Hypothalamus (tissue), 51 donors: ENCODE measurements at places on chromosomes 2 and 18.

DNA sequence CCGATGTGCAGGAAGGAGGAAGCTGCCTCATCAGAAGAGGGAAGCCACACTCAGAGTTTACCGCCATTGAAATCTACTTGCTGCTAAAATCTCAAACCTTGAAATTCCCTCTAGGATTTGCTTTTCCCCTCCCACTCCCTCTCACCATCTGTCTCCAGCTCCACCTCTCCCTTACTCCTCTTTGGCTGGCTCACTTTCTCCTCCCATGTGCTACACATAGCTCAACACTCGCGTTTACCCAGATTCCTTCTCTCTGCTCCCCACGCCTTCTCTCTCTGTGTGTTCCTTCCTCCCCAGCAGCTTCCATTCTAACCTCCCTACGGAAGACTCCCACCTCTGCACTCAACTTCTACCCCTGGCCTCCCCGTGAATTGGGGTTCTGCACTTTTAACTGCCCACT is 143.1 kb downstream of the DNER start:
- DNase-seq = no peak

- DNase-seq = no peak
Observed at GRCh38 chr18:31563778-31564177, 27.9 kb upstream of the TTR start.

- no peak for DNase-seq
Observed at GRCh38 chr18:22564036-22564435, 146.3 kb upstream of the CTAGE1 start.

- DNase-seq = no peak
Observed at GRCh38 chr2:44748-45341, 1.5 kb downstream of the FAM110C start.

DNA sequence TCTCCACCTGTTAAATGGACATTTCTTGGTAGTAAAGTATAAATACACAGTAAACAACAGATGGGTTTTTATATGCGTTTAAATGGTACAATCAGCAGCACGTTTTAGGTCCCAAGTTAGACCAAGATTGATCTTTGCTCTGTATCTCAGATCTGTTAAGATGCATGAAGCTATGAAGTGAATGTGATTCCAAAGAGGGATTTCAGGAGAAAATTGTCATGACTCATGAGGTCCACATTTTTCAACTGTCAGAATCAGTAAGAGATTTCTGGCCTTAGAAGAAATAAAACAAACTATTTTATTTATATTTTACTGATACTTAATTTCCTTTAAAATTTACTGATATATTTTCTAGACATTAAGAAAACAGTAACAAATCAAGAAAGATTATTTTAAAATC is 142.7 kb downstream of the EML6 start:
- DNase-seq = no peak

DNA sequence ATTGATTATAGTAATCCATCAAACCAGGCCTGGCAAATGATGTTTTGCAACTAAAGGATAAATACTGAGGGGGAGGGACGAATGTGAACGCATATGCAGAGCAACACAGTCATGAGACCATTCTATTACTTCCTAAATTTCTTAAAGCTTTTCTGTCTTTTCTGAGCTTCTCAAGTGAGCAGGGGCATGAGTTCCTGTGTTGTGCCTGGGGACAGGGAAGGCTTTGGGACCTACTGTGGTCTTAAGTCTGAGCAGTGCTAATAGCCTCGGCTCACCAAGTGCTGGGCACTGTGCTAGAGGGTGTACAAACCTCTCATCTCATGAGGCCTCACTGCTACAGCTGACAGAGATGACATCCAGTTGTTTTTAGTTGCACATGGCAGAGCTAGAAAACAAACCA is 182.4 kb downstream of the NEDD4L start:
- no peak for DNase-seq

- DNase-seq = no peak
Observed at GRCh38 chr18:43596105-43596712, 318.9 kb upstream of the SYT4 start.

- no peak for DNase-seq
Observed at GRCh38 chr2:227623226-227623625, 5.9 kb downstream of the SCYGR4 start.

- no peak for DNase-seq
Observed at GRCh38 chr18:61856678-61857077, 36.1 kb downstream of the RNF152 start.

DNA sequence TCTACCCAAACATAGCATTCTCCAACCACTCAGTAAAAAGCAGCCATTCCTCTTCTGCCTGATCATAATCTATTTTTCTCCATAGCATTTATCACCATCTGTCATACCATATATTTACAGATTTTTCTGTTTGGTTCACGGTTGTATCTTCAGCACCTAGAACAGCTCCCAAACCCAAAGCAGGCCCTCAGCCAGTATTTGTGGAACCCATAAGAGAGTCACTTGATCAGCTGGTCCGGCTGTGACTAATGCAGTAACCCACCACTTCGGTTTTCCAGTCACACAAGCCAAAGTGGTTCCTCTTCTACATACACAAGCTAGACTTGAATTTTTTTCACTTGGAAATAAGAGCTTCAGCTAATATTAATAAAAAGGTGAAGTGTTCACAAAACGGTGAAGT is 511.6 kb upstream of the CELF4 start:
- DNase-seq = no peak

GRCh38 chr18:13530879-13531387 is 195.4 kb downstream of the FAM210A start:
- peak; percentile 49 for DNase-seq

GRCh38 chr2:238104226-238104690 is 4.1 kb downstream of the ESPNL start:
- DNase-seq = no peak

DNA sequence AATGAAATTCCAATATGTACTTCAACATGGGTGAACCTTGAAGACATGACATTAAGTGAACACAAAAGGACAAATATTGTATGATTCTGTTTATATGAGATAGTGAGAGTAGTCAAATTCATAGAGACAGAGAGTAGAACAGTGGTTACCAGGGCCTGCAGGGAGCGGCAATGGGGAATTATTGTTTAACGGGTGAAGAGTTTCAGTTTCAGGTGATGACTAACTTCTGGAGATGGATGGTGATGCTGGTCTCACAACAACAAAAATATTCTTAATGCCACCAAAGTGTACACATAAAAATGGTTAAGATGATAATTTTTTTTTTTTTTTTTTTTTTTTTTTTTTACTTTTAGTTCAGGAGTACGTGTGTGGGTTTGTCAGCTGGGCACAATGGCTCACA is 109.4 kb upstream of the TMEM200C start:
- no peak for DNase-seq

DNA sequence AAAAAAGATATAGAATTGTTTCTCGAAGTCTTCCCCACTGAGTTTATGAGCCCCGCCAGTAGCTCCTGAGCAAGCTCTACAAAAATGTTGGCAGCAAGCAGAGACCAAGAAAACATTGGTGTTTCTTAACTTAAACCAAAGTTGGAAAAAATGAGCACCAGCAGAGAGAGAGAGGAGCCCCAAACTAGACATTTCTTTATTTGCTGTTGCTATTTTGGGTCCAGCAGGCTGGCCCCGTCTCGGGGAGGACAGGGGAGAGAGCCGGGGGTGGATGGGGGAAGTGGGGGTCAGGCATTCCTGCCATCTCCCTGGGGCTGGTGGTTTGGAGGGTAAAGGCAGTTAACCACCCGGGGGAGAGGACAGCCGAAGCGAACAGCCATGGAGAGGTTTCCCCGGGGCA is 113.0 kb downstream of the DYSF start:
- no peak for DNase-seq

GRCh38 chr2:205702576-205702975 is 20.3 kb downstream of the NRP2 start:
- DNase-seq = no peak

DNA sequence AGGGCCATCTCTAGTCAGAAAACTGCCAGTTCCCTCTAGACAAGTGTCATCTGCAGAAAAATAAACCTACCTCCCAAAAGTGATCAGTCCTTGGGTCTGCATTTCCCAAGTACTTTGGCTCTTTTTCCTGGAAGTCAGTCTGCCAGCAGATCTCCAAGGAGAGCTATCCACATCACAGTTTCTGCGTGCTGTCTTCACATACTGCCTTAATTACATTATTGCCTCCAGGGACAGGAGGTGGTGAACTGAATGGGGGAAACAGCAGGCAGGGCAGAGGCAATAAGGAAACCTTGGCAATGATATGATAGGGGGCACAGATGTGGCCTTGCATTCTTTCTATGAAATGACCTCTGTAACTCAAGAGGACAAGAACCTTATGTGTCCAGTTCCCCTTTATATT is 105.9 kb upstream of the SIX2 start:
- no peak for DNase-seq

GRCh38 chr2:201093573-201093972 is 21.8 kb downstream of the NDUFB3 start:
- DNase-seq = no peak

DNA sequence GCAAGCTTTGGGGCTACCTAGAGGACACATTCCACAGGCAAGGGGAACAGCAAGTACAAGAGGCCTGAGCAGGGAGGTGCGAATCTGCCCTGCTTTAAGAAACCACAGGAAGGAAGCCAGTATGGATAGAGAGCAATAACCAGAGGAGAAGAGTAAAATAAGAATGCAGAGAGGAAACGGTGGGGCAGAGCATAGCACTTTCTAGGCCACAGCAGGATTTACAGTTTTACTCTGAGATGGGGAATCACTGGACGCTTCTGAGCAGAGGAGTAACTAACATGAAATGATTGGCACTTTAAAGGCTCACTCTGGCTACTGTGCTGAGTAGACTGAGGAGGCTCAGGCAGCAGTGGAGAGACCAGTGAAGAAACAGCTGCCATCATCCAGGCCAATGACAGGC is 23.8 kb downstream of the AAK1 start:
- DNase-seq = no peak

- no peak for DNase-seq
Observed at GRCh38 chr2:161232571-161232970, 72.3 kb downstream of the TANK start.

GRCh38 chr2:64637000-64637635 is 16.6 kb downstream of the SERTAD2 start:
- DNase-seq = no peak

- no peak for DNase-seq
Observed at GRCh38 chr2:228283491-228284171, 102.1 kb upstream of the SPHKAP start.

GRCh38 chr2:36329746-36330472 is 25.7 kb upstream of the CRIM1 start:
- DNase-seq = no peak

GRCh38 chr2:96955762-96956161 is 30.6 kb downstream of the FAM178B start:
- no peak for DNase-seq

GRCh38 chr18:6056171-6056910 is 161.0 kb upstream of the TMEM200C start:
- no peak for DNase-seq

DNA sequence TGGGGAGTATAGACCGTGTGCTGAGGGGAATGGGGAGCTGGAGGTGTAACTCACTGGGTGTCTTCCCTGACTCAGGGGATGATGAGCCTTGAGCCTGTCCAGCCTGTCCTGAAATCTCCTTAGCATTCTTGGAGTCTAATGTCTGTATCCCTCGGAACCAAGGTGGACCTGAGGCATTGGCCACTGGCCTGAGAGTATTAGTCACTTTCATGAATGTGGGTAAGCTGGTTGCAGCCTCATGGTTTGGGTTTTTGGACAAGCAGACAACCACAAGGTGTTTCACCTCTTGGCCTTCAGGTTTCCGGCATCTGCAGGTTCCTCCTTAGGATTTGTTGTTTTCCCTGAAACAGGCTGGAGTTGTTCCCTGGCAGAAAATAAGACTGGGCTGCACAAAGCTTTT is 63.2 kb downstream of the PRKCE start:
- no peak for DNase-seq

GRCh38 chr2:241033336-241033987 is 35.0 kb downstream of the SNED1 start:
- DNase-seq = no peak

DNA sequence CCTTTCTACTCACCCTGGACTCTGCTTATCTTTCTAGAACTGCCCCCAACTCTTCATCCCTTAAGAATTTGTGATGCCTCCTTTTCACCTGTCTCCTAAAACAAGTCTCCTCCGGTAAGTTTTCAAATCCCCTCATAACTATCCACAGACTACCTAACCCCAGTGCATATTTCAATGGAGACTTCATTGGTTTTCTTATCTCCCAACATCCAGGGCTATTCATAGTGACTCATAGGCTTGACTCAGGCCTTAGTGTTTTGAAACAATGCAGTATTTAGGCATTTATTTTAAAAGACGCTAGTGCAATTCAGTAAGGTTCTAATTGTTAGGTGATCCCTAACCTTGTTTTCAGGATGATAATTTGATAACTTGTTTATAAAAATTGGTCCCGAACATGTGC is 399.2 kb downstream of the CPS1 start:
- DNase-seq = no peak

GRCh38 chr2:170968205-170969003 is 39.4 kb downstream of the GORASP2 start:
- DNase-seq = no peak

DNA sequence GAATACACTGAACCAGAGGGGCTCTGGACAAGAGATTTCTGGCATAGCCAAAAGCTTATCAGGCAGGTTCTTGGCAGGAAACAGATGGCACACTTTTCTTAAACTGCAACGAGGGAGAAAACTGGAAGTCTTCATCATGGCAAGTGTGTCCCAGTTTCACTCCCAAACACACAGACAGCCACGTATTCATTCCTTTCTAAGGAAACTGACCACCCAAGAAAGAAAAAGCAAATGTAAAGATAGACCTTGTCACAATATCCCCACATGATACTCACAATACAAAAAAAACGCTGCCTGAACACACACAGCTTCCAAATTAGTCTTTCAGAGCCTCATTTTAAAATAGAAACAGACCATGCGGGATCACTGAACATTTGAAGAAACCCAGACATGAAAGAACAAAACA is 40.6 kb upstream of the RTTN start:
- no peak for DNase-seq

GRCh38 chr2:128306081-128306930 is 12.4 kb downstream of the HS6ST1 start:
- DNase-seq = no peak

- DNase-seq = no peak
Observed at GRCh38 chr2:43269074-43269572, 42.7 kb upstream of the ZFP36L2 start.

GRCh38 chr2:46805401-46805951 is 110.1 kb downstream of the MCFD2 start:
- no peak for DNase-seq

- DNase-seq = no peak
Observed at GRCh38 chr2:36748166-36748565, 51.7 kb downstream of the VIT start.

DNA sequence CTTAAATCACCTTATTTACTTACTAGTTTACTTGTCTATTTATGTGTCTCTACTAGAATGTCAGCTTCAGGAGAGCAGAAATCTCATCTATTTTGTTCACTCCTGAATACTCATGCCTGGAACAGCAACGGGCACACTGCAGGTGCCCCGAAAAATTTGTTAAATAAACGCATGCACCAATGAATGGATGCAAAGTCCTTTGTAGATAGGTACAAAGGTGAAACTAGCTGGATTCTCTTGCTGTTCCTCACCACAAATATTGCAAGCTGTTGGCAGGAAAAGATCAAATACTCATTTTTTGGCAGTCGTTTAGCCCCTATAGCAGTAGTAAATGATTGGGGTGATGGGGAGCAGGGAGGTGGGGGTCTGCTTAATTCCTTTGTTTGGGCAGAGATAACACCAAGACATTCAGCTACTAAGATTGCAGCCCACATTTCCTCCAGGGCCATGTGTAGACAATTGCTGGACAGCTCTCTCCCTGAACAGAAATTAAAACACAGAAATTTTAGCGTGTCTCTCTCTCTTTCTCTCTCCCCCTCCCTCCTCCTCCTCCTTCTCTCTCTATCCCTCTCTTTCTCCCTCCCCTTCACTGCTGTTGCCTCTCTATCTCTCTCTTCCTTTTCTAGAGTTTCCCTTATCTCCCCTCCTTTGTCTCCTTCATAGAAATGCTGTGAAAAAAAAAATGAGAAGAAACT is 5.4 kb downstream of the MARCHF4 start:
- no peak for DNase-seq
